ENCODE measurements at places on chromosomes 12 and 14.

DNA sequence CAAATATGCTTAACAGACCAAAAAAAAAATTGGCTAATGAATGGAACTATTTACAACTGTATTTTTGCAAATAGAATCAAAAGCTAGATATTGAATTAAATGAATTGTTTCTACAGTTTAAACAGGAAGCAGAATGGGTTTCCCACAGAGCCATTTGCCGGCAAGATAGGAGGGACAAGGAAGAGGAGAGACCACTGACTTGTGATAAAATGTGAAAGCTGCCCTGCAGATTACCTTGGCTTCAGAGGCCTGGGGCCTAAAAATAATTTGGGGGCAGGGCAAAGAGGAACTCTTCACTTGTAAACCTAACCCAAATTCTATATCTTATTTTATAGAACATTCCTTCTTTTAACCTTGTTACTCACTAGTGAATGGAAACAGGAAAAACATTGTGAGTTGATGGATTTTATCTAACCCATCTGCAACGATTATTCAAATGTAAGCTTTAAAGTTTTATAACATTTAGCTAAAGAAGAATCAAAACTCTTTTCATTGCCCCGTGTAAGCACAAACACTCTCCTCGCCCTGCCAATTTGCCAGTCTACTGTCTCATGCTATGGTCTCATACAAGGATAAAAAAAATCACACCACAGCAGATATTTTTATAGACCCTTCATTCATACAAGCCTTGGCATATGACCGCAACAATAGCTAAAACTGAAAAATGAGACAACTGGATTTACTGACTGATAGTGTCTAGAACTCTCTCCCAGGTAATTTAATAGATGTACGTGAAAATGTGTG is 49.5 kb upstream of the MDM1 start:
- no peak for DNase-seq

DNA sequence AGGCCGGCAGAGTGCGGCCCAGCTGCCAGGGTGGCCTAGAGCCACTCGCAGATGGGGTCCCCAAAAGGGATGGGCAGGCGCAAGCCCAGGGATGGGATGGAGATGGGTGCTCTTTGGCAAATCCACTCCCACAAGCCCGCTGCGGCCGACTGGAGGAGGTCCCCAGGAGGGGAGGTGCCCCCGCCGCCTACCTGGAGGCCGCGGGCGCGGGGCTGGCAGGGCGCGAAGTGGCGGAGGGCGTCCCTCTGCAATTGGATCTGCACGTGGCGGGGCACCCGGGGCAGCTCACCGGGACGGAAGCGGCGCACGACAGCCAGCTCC is 730 bp downstream of the PPP1R3E start:
- peak; percentile 59 for DNase-seq

DNA sequence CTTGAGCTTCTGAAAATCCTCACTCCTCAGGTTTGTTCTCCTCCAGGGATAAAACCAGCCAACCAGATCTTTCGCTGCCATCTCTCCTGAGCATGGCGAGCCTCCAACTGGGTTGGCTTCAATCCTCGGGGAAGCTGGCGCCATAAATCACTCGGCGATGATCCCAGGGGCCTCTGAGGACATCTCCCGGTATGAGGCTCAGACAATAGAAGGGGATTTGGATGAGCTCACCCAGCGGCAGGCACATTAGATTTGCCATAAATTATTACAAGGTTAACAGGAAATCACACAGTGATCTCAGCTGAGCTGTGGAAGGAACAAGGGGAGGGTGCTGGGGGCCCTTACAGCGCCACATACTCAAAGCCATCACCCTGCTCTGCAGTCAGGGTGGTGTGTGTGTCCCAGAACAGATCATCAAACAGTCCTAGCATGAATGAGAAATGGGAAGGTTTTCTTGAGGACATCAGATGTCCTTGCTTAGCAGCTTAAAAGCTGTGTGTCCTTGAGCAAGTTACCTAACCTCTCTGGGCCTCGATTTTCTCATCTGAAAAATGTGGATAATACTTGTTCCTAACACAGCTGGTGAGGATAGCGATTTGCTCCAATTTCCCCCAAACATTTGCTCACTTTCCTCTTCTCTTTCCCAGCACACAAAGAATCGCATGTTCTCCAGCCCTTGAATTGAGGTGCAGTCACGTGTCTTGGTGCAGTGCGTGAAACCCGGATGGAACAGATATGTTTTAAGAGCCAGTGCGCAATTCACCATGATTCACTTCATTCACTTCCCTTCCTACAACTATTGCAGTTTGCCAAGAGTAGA is 142.8 kb downstream of the SCARB1 start:
- DNase-seq, result peak; percentile 92

GRCh38 chr12:31002361-31002725 is 71.3 kb upstream of the DDX11 start:
- no peak for DNase-seq

DNA sequence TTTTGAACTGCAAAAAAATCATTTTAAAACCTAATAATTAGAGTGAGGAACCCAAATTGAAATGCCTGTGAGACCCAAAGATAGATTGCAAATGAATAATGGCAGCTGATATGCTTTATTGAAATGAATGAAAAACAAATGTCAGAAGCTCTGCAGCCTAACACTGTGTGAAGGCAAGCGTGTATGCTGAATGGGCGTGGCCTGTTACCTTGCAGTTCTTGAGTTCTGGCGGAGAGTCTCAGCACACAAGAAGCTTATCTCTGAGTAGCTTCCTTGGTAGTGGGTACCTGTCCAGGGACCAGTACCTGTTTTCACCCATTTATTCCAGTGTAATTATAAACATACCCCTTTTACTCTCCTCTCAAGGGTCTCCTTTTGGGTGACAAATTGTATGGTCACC is 341.2 kb downstream of the NPAS3 start:
- DNase-seq, result no peak

GRCh38 chr12:70691018-70691672 is 53.9 kb upstream of the PTPRB start:
- DNase-seq, result peak; percentile 37

GRCh38 chr14:21498540-21499526 is 12.3 kb downstream of the METTL3 start:
- peak; percentile 81 for DNase-seq

- DNase-seq, result no peak
These were observed 98.7 kb downstream of the BBS10 start for GRCh38 chr12:76249501-76249900.

GRCh38 chr14:97198813-97199212 is 401.6 kb downstream of the VRK1 start:
- no peak for DNase-seq
